Cardiac muscle cell (in vitro differentiated cells and primary cell): ENCODE measurements at places on chromosomes 2 and 18.

GRCh38 chr2:19879120-19879519 is 22.7 kb downstream of the TTC32 start:
- DNase-seq, result no peak

GRCh38 chr18:24369426-24369825 is 28.2 kb downstream of the OSBPL1A start:
- DNase-seq, result no peak

DNA sequence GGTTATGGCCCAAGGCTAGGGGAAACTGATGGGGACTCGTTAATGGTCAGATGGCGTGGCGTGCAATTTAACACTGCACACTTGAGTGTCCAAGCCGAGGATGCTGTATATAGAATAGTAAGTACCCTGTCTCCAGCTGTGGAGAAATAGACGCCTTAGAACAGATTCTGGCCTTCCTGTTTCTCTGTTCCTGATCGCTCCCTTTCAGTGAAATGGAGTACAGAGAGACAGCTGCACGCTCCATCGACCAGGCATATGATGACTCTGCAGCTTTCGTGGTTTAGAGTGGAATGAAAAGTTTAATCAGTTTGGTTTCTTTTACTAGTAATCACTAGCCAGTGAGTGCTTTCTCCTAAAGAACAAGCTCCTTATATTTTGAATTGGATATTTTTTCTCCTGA is 213.4 kb downstream of the NEDD4L start:
- no peak for DNase-seq

DNA sequence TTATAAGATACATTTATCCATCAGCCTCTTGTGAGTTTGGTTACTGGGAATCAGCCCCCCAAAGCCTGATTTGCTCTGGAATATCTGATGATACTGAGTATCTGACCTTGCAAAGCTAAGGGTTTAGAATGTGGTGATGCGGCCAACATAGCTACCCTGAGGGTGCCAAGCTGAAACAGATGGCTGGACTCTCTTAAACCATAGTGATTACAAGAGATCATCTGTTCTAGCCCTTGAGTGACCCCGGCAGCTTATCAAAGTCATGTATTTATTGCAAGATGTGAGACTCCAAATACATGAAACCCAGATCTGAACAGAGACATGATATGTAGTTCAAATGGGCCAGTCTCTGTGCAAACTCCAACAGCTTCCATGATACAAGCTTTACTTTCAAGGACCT is 78.2 kb upstream of the CABLES1 start:
- DNase-seq, result no peak

- DNase-seq, result peak; percentile 22
These were observed 121.8 kb downstream of the PLB1 start for GRCh38 chr2:28617502-28618184.

- DNase-seq, result peak; percentile 6
These were observed 649 bp downstream of the ESCO1 start for GRCh38 chr18:21599585-21600525.

DNA sequence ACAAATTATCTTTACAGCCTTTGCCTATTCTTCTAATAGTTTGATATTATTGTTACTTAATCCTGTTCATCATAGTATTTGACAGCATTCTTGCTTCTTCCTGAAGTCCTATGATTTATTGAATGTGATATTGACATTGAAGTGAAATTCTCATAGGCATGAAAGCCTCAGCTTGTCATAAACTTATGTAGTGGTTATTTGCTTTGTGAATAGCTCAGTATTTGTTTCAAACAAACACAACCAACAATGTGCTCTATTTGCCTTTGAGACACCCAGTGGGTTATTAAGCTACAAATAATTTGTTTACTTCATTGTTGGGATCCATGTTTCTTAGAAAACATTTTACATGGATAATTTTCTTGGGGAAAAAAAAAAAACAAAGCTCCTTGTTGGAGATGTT is 57.2 kb downstream of the TTC39C start:
- DNase-seq, result no peak

GRCh38 chr2:96533292-96534073 is 3.1 kb upstream of the ARID5A start:
- peak; percentile 85 for DNase-seq
